Liver (tissue), 10 donors: ENCODE measurements at places on chromosomes 2 and 18. TPM values are rescaled to one million over a fixed set of nuclear protein-coding genes. Genes with fewer than 3 reads are reported as not detected.
A peak's percentile ranks its signal among the peaks of the same experiment; 100 is the strongest.

- no peaks in the 10 kb centered on the region for H3K4me1 ChIP-seq
- H3K4me3 ChIP-seq = no peak overlapping the region
- H3K27me3 ChIP-seq = no peaks in the 10 kb centered on the region
- no peak for DNase-seq
Observed at GRCh38 chr18:3286159-3286558, 24.2 kb downstream of the MYL12B start.

GRCh38 chr2:54755641-54756326 is 32.3 kb downstream of the EML6 start:
- H3K27me3 ChIP-seq = no peaks in the 10 kb centered on the region
- no peak overlapping the region for H3K27ac ChIP-seq
- no peak overlapping the region for H3K4me3 ChIP-seq
- H3K36me3 ChIP-seq = no peaks in the 10 kb centered on the region
- no peak for DNase-seq

DNA sequence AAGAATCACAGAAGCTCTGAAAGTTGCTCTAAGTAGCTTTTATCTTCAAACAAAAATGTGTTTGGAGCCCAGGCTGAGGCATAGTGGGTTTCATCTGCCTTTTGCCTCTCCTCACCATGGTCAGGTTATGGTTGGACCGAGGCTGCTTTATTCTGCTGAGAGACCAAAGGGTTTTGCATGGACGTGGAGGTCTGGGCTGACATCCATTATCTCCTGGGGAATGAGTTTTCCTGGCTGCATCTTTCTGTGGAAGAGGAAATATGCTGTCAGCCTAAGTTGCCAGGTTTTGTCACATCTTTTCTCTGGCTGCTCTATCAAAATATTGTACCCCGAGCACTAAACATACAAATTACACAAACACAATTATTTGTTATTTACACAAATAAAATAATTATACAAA is 223.2 kb downstream of the LDLRAD4 start:
- peaks cover 49% of the 10 kb centered on the region for H3K4me1 ChIP-seq
- no peak for DNase-seq
- H3K27me3 ChIP-seq = no peaks in the 10 kb centered on the region
- H3K27ac ChIP-seq = no peak overlapping the region
- no peak overlapping the region for H3K4me3 ChIP-seq

DNA sequence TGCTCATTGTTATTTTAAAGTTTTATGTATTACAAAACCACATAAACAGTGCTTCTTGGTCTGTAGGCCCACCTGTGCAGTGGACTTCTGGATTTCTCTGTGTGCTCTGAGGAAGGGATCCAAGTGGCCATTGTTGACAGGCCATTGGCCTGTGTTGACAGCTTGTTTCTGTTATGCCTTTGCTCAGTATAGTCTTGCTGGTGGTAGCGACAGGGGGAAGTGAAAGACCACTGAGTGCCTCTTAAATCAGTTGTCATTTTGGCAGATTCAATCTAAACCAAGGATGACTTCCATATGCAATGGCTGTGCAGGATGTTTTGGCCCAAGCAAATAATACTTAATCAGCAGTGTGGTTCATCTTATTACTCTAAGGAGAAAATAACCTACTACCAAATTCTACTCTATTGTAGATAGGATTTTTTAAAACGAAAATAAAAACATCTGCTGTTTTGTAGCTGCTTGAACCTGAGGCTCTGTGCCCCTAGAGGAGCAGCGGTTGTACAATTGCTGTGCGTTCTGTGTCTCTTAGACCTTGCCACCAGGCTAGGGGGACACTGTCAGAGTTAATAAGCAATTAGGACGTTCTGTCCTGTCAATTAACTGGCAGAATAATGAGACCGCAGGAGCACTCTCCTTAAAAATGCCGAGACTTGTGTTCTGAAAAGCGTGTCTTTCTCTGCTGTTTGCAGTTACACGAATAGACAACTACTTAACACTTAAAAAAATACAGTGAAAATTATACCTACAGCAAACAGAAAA is 108.2 kb downstream of the RHBDD1 start:
- no peak overlapping the region for H3K4me3 ChIP-seq
- no peaks in the 10 kb centered on the region for H3K4me1 ChIP-seq
- no peaks in the 10 kb centered on the region for H3K36me3 ChIP-seq
- no peaks in the 10 kb centered on the region for H3K27me3 ChIP-seq
- DNase-seq = no peak
- no peak overlapping the region for H3K27ac ChIP-seq

GRCh38 chr2:164881524-164881923 is 39.9 kb upstream of the COBLL1 start:
- H3K36me3 ChIP-seq = no peaks in the 10 kb centered on the region
- no peak for DNase-seq
- no peak overlapping the region for H3K4me3 ChIP-seq
- no peaks in the 10 kb centered on the region for H3K27me3 ChIP-seq
- no peak overlapping the region for H3K27ac ChIP-seq

DNA sequence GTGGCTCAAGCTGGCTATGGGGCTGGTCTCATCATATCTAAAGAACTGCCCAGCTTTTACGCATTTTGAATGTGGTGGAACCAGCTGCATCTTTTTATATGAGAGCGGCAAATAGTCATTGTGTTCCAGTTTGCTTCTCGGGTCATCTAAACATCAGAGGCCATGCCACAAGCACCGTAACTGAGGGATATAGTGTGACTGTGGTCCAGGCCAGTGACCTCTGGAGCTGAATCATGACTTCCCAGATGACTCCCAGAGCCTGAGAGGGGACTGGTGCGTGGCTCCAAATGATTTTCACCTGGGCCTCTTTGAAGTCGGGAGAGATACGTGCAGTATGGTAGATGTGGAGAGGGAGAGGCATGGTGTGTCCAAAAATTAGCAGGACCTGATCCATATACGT is 271.0 kb downstream of the NEDD4L start:
- no peaks in the 10 kb centered on the region for H3K27me3 ChIP-seq
- H3K36me3 ChIP-seq = no peaks in the 10 kb centered on the region
- peak overlapping the region; percentile 83 for H3K27ac ChIP-seq
- DNase-seq = no peak

- H3K36me3 ChIP-seq = no peaks in the 10 kb centered on the region
- H3K4me3 ChIP-seq = no peak overlapping the region
- H3K27ac ChIP-seq = no peak overlapping the region
- H3K27me3 ChIP-seq = no peaks in the 10 kb centered on the region
- DNase-seq = no peak
- H3K4me1 ChIP-seq = peaks cover 2% of the 10 kb centered on the region
Observed at GRCh38 chr2:175631245-175631623, 370.8 kb downstream of the LNPK start.

DNA sequence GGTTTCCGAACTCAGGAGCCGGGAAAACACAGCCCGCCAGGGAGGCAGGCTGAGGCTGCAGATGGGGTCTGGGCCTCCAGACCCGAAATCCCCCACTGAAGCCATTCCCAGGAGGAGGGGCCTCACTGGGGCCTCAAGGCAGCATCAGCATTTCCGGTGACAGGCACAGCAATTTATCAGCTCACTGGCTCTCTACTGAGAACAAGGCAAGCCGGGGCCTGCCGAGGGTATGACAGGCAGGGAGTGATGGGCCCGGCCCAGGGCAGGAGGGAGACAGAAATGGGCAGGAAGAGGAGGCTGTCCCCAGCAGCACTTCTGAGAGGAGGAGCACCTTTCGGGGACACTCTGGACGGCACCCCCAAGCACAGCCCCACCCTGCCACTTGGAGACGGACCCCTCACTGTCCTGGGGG is 12.5 kb downstream of the SDC1 start:
- peak overlapping the region; percentile 94 for H3K27ac ChIP-seq
- no peaks in the 10 kb centered on the region for H3K27me3 ChIP-seq
- H3K36me3 ChIP-seq = no peaks in the 10 kb centered on the region
- peaks cover 32% of the 10 kb centered on the region for H3K4me1 ChIP-seq
- H3K4me3 ChIP-seq = no peak overlapping the region
- no peak for DNase-seq

DNA sequence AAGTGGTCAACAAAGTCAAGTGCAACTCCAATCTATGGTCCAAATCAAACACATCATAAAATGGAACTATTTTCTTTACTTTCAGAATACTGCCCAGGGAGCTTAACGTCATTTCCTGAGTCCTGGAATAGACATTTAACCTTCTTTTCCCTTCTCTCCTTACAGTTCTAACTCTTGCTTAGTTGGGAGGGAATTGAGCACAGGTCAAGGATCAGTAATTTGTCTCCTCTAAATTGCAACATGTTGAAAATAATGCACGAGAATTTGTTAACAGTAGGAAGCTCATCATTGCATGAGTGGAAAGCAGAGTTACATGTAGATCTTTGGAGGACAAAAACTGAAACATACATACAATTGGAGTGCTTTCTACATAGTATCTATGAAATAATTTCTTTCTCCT is 87.7 kb downstream of the MEP1B start:
- no peak overlapping the region for H3K27ac ChIP-seq
- no peak overlapping the region for H3K4me3 ChIP-seq
- DNase-seq = no peak
- no peaks in the 10 kb centered on the region for H3K27me3 ChIP-seq

- DNase-seq = no peak
- no peaks in the 10 kb centered on the region for H3K27me3 ChIP-seq
- no peak overlapping the region for H3K4me3 ChIP-seq
- H3K27ac ChIP-seq = no peak overlapping the region
Observed at GRCh38 chr2:101823859-101824258, 126.4 kb downstream of the MAP4K4 start.

- H3K27ac ChIP-seq = no peak overlapping the region
- DNase-seq = no peak
- no peaks in the 10 kb centered on the region for H3K36me3 ChIP-seq
- H3K27me3 ChIP-seq = no peaks in the 10 kb centered on the region
- no peak overlapping the region for H3K4me3 ChIP-seq
- H3K4me1 ChIP-seq = no peaks in the 10 kb centered on the region
Observed at GRCh38 chr2:118269408-118270051, 181.3 kb downstream of the INSIG2 start.

- H3K4me1 ChIP-seq = no peaks in the 10 kb centered on the region
- H3K27me3 ChIP-seq = peaks cover 4% of the 10 kb centered on the region
- no peak for DNase-seq
- H3K36me3 ChIP-seq = no peaks in the 10 kb centered on the region
- H3K27ac ChIP-seq = no peak overlapping the region
Observed at GRCh38 chr18:32958746-32959145, 185.9 kb upstream of the KLHL14 start.

GRCh38 chr18:77110936-77111335 is 21.6 kb downstream of the MBP start:
- H3K27ac ChIP-seq = no peak overlapping the region
- no peaks in the 10 kb centered on the region for H3K27me3 ChIP-seq
- no peaks in the 10 kb centered on the region for H3K36me3 ChIP-seq
- DNase-seq = peak; percentile 30

GRCh38 chr2:4246364-4247131 is 543.2 kb downstream of the DCDC2C start:
- DNase-seq = no peak
- no peaks in the 10 kb centered on the region for H3K4me1 ChIP-seq
- H3K4me3 ChIP-seq = no peak overlapping the region
- no peaks in the 10 kb centered on the region for H3K27me3 ChIP-seq

GRCh38 chr2:230134496-230135129 is 65.9 kb upstream of the SLC16A14 start:
- no peak overlapping the region for H3K4me3 ChIP-seq
- H3K4me1 ChIP-seq = no peaks in the 10 kb centered on the region
- no peaks in the 10 kb centered on the region for H3K36me3 ChIP-seq
- no peak overlapping the region for H3K27ac ChIP-seq
- no peak for DNase-seq

DNA sequence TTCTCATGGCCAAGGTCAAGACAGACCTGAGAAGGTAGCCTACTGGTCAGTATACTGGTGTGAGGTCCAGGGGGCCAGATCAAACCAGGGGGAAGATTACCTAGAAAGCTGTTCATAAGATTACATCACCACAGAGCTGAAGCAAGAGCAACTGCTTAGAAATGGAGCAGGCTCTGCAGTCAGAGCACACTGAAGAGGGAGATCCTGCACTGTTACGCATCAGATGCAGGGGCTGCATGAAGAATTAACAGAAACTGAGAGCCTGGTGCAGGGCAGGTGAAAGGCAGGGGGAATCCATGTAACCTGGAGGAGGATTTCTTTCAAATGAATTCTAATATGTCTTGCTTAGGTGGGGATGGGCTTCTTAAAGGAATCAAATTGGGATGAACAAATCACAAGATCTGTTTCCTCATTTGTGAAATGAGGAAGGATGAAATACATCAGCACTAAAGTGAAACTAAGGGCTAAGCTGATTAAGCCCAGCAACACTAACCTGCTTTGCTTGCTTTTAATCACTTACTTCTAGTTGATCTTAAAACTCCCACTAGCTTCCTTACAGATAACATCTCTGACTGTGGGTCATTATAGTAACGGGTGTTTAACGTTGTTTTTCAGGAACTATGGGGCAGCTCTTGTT is 74.3 kb upstream of the ADAM23 start:
- no peaks in the 10 kb centered on the region for H3K4me1 ChIP-seq
- no peak overlapping the region for H3K27ac ChIP-seq
- H3K4me3 ChIP-seq = no peak overlapping the region
- DNase-seq = no peak

DNA sequence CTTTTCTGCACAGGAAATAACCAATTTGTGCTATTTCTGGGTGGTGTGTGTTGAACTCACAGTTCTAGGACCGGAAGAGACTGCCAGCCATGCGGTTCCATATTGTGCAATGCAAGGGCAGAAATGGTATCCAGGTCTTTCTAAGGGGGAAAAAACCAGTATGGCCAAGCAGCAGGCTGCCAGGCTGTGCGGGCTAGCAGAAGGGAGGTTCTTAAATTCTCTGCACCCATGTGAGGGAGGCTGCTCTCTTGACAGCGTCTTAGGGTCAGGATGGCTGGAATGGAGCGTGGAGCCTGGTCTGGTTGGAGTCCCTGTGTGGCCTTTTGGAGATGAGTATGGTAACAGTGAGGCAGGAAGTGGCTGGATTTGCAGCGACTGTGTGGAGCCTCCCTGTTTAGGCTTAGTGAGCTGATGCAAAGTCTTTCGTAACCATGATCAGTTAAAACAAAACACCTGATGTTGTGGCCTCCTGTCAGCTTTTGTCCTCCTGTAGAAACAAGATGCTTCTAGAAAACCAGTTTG is 52.6 kb downstream of the NCK2 start:
- H3K4me3 ChIP-seq = no peak overlapping the region
- H3K27ac ChIP-seq = peak overlapping the region; percentile 56
- no peaks in the 10 kb centered on the region for H3K4me1 ChIP-seq
- no peaks in the 10 kb centered on the region for H3K27me3 ChIP-seq
- H3K36me3 ChIP-seq = no peaks in the 10 kb centered on the region

GRCh38 chr2:123928358-123928757 is 96.7 kb upstream of the CNTNAP5 start:
- no peak overlapping the region for H3K27ac ChIP-seq
- no peaks in the 10 kb centered on the region for H3K4me1 ChIP-seq
- DNase-seq = no peak
- no peaks in the 10 kb centered on the region for H3K36me3 ChIP-seq
- H3K4me3 ChIP-seq = no peak overlapping the region

GRCh38 chr2:48883661-48884060 is 128.1 kb upstream of the LHCGR start:
- no peaks in the 10 kb centered on the region for H3K27me3 ChIP-seq
- DNase-seq = no peak
- no peak overlapping the region for H3K4me3 ChIP-seq
- no peak overlapping the region for H3K27ac ChIP-seq
- H3K4me1 ChIP-seq = no peaks in the 10 kb centered on the region

UGT1A5 gene
- total RNA-seq = 1.6 TPM

CHRNA1 gene
- total RNA-seq = not detected

CCDC141 gene
- 1.0 TPM for total RNA-seq

FZD7 gene
- 1.5 TPM for total RNA-seq

TMEM169 gene
- 1.9 TPM for total RNA-seq

MFSD2B gene
- 26.1 TPM for total RNA-seq
